ENCODE measurements at places on chromosomes 4 and X.

DNA sequence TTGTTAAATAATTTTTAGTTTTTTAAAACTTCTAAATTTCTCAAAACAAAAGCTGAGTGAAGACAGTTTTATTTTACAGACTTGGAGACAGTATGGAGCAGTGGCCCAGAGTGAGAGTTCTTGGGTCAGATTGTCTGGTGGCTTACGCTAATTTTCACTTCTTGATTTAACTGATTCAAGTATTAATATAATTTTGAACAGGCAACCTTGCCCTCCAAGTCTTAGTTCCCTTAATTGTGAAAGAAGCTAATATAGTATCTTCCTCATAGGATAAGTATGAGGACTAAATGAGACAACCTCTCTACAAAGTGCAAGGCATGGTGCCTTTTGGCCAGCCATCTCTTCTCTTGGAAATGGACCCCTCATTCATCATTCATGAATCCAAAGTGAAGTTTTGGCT lies 25.4 kb downstream of the ATP7A start:
- no peak for DNase-seq

DNA sequence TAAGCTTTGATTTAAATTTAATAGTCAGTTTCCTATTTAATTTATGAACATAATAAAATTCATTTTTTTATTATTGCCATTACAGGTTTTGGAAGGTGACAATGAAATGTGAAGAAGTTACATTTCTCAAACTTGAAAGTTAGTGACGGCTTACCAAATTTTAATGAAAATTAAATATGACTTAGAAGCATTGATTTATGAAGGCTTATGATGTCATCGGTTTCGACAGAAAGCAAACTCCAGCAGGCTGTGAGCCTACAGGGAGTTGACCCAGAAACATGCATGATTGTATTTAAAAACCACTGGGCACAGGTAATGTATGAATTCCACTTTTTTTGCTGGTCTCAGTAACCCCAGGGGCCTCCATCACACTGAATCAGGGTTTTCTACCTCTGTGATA lies 157.1 kb downstream of the FHIP1A start:
- no peak for DNase-seq

- DNase-seq: no peak
These were observed 29.4 kb upstream of the TAB3 start for GRCh38 chrX:30918480-30918879.

DNA sequence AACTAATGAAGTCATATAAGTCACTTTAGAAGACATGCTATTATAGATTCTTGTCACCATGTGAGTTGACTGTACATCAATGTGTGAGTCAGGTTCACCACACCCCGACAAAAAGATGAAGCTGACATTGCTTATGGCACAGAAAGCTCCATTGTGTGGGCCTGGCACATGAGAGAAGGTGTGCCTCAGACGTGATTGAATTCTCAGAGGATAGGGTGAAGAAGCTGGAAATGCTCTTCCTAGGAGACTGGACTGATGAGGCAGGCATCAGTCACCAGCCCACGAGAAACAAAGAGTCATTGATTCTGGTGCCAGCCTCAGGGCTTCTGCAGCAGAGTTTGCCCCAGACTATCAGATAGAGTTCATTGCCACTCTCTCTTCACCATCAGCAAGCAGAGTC lies 35.9 kb upstream of the LRAT start:
- DNase-seq: no peak

DNA sequence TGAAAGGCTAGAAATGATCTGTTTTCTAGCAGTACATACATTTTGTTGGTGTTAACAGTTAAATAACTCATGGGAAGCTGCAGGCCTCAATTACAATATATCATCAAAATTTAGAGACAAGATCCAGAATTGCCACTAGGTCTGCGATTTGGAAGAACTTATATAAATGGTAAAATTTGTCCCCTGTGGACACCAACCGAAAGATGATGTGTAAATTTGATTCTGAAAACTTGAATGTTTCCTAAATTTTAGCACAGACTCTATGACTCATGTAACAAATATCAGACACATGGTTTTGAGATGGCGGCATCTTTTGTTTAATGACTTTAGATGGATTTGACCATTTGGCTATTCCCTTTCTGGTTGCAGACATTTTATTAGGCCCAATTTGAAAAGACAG lies 6.0 kb upstream of the HPGDS start:
- no peak for DNase-seq

- no peak for DNase-seq
These were observed 74.8 kb downstream of the IL15 start for GRCh38 chr4:141711211-141711610.

DNA sequence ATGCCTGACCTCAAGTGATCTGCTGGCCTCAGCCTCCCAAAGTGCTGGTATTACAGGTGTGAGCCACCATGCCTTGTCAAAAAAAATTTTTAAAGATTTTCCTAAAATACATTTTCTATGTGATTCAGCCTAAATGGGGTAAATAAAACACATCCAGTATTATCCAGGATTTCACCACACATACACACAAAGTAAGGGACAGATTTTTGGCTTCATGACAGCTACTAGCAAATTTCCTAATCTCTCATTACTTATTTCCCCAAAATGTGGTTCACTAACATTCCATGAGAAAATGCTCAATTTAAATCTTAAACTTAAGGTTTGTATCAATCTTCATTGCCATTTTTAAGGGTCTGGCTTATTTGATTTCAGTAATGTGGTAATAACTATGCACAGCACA lies 348.5 kb upstream of the INTU start:
- DNase-seq: no peak

DNA sequence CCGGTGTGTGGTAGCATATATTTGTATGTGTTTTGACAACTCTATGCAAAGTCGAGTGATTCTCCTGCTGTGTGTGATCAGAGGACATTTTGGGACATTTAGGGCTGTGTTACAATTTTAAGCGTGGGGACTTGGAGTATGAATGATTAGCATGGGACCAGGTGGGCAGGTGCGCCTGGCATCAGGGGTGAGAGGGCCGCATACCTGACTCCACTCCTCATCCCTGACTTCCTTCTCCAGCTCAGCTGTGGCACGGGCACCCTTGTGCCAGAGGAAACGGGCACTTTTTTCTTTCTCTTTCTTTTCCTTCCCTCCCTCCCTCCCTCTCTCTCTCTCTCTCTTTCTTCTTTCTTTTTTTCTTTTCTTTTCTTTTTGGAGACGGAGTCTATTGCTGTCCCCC lies 15.7 kb upstream of the PLCXD1 start:
- DNase-seq: no peak

GRCh38 chr4:17616283-17616682 lies 1.8 kb downstream of the MED28 start:
- no peak for DNase-seq

- DNase-seq: no peak
These were observed 908.9 kb upstream of the LCORL start for GRCh38 chr4:18930487-18930886.

GRCh38 chr4:24887881-24888430 lies 24.9 kb downstream of the CCDC149 start:
- DNase-seq: no peak

GRCh38 chrX:13826770-13827169 lies 9.9 kb upstream of the GPM6B start:
- DNase-seq: no peak

DNA sequence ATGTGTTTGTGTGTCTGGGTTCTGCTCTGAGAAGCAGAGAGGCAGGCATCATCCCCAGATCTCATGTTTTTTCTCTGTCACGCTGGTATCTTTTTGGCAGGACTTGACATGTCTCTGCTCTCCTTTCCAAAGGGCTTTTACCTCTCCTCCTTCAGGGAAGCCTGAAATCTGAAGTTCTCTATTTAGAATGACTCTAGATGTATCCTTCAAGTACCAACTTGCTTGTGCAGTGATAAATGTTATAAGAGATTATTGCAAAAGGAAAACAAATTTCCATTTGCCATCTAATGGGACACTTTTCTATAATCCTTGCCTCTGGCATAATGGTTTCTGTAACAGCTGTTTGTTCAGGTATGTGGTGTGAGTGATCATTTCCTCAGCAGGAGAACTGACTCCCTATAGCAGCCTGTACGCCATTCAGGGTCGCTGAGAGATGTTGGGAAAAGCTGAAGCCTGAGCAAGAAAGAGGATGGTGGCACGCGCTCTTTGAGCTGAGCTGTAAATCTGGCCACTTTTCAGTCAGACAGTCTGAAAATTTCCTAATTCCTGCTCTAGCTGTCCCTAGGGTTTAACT lies 72.5 kb downstream of the CNGA2 start:
- DNase-seq: no peak

- DNase-seq: no peak
These were observed 1.8 kb downstream of the PPP2R3B start for GRCh38 chrX:384861-385260.

- DNase-seq: no peak
These were observed 174.0 kb upstream of the GATB start for GRCh38 chr4:151934766-151935165.

DNA sequence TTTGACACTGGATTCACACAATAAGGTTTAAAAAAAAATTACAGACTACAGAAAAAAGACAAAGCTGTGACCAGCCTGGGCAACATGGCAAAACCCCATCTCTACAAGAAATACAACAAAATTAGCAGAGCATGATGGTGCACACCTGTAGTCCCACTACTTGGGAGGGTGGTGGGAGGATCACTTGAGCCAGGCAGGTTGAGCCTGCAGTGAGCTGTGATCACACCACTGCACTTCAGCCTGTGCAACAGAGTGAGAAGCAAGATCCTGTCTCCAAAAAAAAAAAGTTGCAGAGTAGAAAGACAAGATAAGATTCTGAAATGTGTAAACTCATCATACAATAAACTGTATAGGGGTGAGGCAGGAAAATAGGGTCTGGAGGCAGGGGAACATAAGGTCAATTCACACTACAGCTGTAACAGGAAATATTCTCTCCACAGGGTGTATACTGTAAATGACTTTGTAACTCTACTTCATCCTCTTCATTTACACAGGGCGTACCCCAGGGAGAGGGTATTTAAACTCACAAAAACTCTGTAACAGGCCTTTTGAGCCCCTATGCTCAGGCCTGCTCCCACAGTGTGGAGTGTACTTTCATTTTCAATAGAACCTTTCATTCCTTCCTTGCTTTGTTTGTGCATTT lies 112.6 kb upstream of the MAPK10 start:
- DNase-seq: no peak

DNA sequence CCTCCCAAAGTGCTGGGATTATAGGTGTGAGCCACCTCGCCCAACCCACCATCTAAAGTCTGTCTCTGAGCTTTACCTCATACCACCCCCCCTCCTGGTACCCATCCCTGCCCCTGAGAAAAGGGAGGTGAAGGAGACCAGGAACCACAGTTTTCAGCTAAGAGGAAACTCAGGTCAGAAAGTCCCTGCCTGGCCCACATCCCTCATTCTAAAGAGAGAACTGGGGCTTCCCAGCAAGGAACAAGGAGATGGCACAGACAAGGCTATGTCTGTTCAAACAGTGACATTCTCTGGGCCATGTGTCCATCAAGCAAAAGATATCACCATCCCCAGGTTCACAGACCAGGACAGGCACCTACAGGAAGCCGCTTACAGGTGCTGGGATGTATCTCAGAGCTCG lies 15.8 kb upstream of the CSF2RA start:
- no peak for DNase-seq

GRCh38 chr4:71882113-71882841 lies 98.4 kb upstream of the GC start:
- no peak for DNase-seq

GRCh38 chrX:153924149-153924861 lies 1.8 kb downstream of the ARHGAP4 start:
- no peak for DNase-seq

- no peak for DNase-seq
These were observed 245.5 kb downstream of the BANK1 start for GRCh38 chr4:102036016-102036415.

DNA sequence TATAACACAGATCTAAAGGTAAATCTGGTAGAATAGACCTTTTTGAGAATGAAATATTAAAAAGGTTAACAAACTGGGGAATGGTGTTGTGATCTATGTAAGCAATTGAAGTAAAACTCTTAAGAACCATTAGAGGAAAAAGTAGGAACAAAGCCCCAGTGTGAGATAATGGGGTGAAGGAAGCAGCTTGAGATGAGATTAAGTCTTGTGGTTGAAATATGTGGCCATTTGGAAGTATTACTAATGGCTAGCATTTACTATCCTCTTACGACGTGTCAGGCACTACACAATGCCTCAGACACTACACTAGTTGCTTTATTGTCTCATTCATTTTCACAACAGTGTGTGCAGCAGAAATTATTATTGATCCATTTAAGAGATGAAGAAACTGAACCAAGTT lies 25.9 kb upstream of the NDNF start:
- DNase-seq: no peak

DNA sequence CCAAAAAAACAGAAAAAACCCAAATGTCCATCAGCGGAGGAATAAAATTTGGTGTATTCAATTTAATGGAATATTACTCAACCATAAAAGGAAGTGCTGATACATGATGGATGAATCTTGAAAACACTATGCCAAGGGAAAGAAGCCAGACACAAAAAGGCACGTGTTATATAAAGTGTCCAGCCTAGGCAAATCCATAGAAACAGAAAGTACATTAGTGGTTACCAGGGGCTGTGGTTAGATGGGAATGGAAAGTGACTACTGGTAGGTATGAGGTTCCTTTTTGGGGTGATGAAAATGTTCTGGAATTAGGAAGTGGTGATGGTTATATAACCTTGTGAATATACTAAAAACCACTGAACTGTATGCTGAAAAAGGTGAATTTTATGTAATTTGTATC lies 3.5 kb upstream of the CDKL2 start:
- no peak for DNase-seq

DNA sequence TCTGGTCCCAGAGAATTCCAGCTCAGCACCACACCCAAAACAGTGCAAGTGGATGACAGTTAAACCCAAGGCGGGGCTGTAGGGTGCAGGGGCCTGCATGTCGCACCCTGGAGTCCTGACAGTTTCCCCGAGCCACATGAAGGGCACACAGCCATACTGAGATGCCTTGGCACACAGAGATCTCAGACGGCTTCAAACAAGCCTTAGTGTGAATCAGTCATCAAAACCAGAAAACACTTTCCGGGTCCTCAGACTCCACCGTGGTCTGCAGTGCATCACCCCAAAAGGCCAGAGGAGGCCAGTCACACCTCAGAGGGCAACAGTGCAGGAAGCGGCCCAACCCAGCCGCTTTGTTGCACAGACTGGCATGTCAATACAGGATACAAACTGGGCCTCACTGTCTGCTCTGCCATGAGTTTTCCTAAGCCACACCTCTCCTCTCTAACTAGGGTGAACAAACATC lies 64.6 kb upstream of the ENPP6 start:
- peak; percentile 42 for DNase-seq

Measured in stimulated activated CD4-positive, alpha-beta T cell treated with anti-CD3 and anti-CD28 coated beads, Interleukin-15, amount 100 ng/mL, for 48 hours (primary cell).